ENCODE measurements at places on chromosomes 4 and X. TPM values are rescaled to one million over a fixed set of nuclear protein-coding genes. Genes with fewer than 3 reads are reported as not detected.

The HAND2 gene
- 1.1 TPM for total RNA-seq

The PNMA6F gene
- total RNA-seq = not detected

The GAGE12E gene
- total RNA-seq = not detected

The UGT8 gene
- under 0.01 TPM for total RNA-seq

The MAGEA12 gene
- not detected for total RNA-seq

The ERAS gene
- total RNA-seq = not detected

The COL25A1 gene
- under 0.01 TPM for total RNA-seq

The CYLC1 gene
- total RNA-seq = not detected

The AGA gene
- 71.3 TPM for total RNA-seq

The TLR2 gene
- total RNA-seq = 2.6 TPM

The GAGE1 gene
- not detected for total RNA-seq

The ZNF630 gene
- 2.0 TPM for total RNA-seq

The STPG2 gene
- not detected for total RNA-seq

The SSX5 gene
- not detected for total RNA-seq

The CXCL6 gene
- total RNA-seq = not detected

The MAGED4B gene
- total RNA-seq = 1.6 TPM

The DACH2 gene
- total RNA-seq = 0.26 TPM

The GUCY1A1 gene
- 0.79 TPM for total RNA-seq

The MAGEC1 gene
- total RNA-seq = not detected

The DCHS2 gene
- not detected for total RNA-seq

The TSPAN5 gene
- total RNA-seq = 13.7 TPM

The WAS gene
- total RNA-seq = not detected

The SEPSECS gene
- 7.0 TPM for total RNA-seq

The CACNA1F gene
- under 0.01 TPM for total RNA-seq

The PDLIM3 gene
- 1.6 TPM for total RNA-seq

The RTL9 gene
- total RNA-seq = not detected

The MTNR1A gene
- 0.38 TPM for total RNA-seq

The ARMCX1 gene
- 5.8 TPM for total RNA-seq

The SULT1E1 gene
- total RNA-seq = 1.1 TPM

The FOXR2 gene
- total RNA-seq = not detected

The CPE gene
- 48.3 TPM for total RNA-seq

The SYN1 gene
- total RNA-seq = not detected

Data from bronchial epithelial cell (primary cell).